Activated gamma-delta T cell treated with Interleukin-2 at 50 U/mL for 16 hours (primary cell): ENCODE measurements at places on chromosomes 2 and 18.

GRCh38 chr2:113114224-113114945 is 13.0 kb upstream of the IL1RN start:
- DNase-seq = no peak

GRCh38 chr2:144521686-144522085 is 1.8 kb upstream of the ZEB2 start:
- DNase-seq = no peak

- no peak for DNase-seq
Observed at GRCh38 chr2:55888936-55889335, 34.6 kb downstream of the EFEMP1 start.

GRCh38 chr2:150174056-150174805 is 313.2 kb downstream of the RND3 start:
- no peak for DNase-seq

GRCh38 chr2:202821206-202822160 is 50.1 kb downstream of the ICA1L start:
- DNase-seq = no peak

DNA sequence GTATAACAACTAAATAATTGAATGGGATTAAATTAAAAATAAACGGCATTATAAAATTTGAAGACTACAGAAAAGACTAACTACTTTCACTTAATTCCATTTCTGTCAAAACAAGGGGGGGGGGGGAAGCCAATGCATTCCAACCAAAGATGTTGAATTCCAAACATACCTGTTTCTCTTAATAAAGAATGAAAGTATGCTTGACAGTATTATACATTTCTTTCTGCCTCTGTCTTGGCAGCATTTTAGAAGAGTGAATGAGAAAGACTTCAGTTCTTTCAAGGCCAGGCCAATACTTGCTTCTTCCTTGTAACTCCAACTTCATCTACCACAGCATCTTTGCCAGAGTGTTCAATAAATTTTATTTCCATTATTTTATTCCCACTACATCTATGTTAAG is 65.9 kb downstream of the PDE11A start:
- DNase-seq = no peak

DNA sequence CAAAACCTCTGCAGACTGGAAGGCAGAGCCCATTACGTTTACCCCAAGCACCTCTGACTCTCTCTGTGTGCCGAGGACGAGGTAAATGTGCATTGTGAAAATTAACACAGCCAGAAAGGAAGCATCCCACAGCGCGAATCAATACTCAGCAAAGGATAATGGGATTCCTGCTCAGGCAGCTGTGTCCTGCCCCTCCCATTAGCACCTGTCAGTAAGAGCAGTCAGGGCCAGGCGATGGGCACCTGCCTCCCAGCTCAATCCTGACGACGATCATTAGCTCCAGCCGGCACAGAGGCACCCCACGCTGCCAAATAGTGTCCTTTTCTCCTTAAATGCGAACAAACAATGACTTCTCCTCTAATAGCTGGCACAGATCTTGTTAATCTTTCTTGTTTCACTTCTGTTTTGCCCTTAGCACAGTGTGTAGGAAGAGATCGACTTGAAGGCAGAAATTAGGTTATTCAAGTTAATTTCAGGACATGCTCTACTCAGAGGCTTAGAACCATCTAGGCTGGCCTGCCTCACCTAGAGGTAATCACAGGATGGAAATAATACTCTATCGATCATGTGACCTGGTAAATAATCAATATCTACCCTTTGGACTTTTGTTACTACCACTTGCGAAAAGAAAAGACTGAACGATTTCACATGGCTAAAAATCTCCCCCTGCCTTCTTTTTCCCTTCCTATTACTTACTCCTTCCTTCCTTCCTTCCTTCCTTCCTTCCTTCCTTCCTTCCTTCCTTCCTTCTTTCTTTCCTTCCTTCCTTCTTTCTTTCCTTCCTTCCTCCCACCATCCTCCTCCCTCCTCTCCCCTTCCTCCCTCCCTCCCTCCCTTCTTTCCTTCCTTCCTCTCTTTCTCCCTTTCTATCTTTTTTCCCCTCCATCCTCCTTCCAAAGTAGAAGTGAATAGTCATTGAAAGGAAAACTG is 487.9 kb upstream of the ID2 start:
- DNase-seq = no peak

DNA sequence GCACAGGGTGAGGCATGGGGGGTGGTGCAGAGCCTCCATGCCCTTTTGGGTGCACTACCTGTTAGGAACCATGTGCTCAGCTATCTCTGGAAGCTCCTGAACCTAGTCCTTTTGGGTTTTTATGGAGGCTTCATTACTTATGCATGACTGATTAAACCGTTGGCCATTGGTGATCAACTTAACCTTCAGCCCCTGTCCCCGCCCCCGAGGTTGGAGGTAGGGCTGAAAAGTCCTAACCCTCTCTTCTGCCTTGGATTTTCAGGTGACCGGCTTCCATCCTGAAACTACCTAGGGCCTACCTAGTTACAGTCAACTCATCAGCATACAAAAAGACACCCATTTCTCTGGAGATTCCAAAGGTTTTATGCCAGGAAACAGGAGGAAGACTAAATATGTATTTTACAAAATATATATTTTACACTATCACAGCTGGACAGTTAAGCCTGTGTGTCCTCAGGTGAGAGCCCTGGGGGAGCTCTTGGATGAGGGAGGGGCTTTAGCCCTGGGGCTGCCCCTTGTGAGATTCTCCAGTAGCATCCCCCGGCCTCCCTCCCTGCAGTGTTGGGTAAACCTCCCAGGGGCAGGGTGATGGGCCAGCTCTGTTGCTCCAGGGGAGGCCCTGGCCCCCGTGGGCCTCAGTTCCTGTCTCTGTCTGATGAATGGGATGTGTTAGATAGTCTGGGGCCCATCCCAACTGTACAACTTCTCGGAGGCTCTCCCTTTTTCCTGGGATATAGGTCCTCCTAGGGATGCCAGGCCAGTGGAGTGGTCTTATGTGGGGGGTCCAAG is 24.1 kb downstream of the GLI2 start:
- no peak for DNase-seq

DNA sequence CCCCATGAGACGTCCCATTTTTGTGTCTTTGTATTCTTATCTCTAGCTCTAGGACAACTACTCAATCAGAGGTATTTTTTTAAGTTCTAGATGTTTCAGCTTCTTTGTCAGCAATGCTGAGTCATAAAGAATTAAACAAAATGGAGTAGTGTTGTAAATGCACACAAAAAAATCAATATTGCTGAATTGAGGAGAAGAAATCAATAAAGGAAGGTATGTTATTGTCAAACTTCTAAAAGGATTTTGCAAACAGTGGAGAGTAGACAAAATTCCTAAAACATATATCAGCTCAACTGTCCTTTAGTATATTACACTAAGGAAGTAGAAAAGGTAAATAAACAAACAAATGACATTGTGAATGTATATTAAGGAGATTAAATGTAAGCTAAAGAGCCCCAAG is 726.1 kb upstream of the NRXN1 start:
- no peak for DNase-seq

GRCh38 chr18:23646282-23646681 is 16.4 kb downstream of the ANKRD29 start:
- DNase-seq = no peak

- DNase-seq = no peak
Observed at GRCh38 chr2:43105586-43106558, 120.5 kb downstream of the ZFP36L2 start.

DNA sequence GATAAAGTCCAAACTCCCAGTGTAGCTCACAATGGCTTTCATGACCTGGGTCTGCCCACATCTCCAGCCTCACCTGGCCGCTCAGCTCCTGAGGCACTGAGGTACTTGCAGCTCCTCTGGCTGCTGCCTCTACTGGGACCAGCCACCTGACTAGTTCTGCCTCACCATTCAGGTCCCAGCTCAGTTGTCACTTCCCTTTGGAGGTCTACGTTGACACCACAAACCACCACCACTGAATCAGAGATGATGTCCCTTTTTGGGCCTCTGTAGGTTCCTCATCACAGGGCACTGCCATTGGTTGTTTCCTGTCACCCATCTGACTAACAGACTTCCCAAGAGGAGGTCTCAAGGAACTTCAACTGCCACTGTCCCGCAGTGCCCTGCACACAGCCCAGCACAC is 21.2 kb downstream of the SPP2 start:
- peak; percentile 24 for DNase-seq

GRCh38 chr18:61935362-61935761 is 42.6 kb upstream of the RNF152 start:
- DNase-seq = no peak
